ENCODE measurements at places on chromosomes 12 and 14.

- no peak for DNase-seq
Measured at GRCh38 chr12:31219521-31219920, 106.4 kb downstream of the SINHCAF start.

DNA sequence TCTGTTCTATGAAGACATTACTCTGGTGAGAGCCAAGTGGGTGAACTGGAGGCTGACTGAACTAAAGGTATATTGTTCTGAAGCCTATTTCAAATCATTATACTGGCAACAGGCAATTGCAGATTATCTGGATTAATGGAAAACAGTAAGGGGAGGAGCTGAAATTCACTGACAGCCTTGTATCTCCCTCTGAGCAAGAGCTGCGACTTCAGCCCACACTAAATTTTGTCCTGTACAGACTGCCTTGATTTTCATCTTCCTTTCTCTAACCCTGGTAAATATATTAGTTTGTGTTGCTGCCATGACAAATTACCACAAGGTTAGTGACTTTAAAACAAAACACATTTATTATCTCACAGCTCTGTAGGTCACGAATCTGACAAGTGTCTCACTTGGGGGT, 231.1 kb downstream of the SLC2A13 start:
- no peak for DNase-seq

DNA sequence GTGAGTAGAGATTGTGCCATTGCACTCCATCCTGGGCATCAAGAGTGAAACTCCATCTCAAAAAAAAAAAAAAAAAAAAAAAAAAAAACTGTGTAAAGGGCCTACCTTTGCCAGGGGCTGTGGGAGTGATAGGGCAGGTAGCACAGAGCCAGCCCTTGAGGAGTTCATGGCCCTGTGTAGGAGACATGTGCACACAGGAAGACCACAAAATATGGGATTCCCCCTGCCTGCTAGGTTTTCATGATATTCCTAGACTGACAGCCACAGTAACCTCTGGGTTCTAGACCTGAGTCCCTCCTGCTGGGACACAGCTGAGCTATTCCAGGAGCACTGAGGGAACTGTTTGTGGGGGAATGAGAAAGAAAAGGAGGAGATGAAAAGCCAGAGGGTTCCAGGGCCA, 8.3 kb upstream of the SPTSSA start:
- DNase-seq, result no peak

GRCh38 chr12:4211372-4211771, 62.2 kb upstream of the CCND2 start:
- DNase-seq, result no peak

GRCh38 chr12:120490833-120491512, 4.9 kb upstream of the DYNLL1 start:
- DNase-seq, result no peak

DNA sequence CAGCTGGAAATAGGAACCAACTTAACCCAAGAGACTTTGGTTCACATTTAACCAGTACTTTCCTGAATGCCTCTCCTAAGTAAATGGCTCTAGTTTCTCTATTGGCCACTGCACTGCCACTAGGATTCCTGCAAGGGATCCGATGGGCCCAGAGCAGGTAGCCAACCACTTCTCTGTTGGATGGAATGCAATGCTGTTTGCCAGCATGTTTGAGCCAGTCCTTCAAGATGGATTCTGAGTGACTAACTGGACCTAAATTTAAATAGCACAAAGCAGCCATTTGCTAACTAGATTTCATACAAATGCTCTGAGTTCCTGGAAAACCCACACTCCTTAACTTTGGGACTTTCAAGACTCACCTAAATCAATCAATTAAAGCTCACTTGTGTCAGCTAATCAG, 9.5 kb upstream of the CLEC2D start:
- DNase-seq, result no peak

DNA sequence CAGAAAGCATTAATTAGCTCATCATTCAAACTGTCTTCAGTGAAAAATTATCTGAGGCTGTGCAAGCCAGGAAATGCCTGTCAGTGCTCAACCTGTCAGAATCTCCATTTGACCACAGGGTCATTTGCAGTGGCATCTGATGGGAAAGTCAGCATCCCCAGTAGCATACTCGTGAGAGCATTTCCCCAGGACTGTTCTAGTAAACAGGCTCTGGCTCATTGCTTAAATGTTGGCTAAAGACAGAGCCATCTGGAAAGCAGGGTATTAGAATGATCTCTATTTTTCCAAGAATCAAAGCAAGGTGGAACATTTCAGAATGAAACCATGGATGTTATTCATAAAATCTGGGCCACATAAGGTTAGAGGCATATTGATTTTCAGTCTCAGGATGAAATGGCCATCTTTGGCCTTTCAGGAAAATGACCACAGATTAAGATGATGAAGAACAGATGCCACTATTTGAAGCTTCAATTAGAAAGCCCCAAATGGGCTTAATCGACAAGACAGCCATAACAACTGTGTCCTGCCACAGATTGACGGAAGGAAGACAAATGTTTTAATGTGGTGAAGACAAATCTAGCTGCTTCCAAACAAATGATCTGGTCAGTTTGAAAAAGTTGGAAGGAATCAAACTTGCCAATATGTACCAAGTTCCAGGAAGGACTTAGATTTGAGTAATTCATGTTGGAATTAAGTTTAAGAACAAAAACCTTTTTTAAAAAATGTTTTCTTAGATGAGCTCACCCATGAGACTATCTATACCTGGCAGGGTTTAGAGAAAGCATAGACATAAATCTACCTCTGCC, 94.0 kb upstream of the FAR2 start:
- DNase-seq, result no peak

DNA sequence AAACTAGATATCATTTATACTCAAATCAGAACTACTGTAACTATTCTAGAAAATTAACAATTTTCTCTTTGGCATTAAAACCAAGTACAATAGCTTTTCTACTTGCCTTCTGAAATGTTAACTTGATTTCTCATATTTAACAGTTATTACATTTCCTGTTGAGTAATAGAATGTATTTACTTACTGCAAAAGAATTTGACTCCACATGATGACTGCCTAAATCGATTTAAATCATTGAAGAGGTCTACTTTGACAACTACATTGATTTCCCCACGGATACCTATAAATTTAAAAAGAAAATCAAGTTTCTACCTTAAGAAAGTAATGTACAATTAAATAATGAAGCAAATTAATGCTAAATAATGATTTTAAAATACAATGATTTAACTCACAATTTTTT, 18.9 kb downstream of the C2CD5 start:
- no peak for DNase-seq

DNA sequence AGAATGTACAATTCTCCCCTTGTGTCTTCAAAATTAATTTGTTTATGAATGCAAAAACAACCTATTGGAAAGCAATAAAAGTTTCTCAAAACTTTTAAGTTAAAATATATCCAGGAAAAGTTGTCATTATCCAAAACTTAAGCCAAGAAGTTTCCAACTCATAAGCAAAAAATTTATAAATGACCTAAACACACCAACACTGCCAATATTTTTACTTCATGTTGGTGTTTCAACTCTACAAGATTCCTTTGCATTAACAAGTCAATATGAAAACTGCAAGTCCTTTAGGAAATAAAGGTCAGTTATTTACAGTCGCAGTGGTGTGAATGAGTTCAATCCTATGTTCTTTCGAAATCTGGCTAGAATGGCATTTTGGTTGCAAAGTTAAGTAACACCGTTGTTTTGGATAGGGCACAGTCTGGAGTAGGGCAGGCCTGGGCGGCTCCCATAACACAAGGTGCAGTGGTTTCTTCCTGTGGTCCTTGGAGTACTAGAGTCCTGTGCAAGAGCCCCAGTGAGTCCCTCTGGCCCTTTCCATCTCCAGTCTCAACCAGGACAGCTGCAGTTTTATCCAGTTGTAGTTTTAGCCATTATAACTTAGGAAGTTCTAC, 151.4 kb downstream of the MED13L start:
- DNase-seq, result no peak

GRCh38 chr12:100857418-100857817, 62.8 kb downstream of the ANO4 start:
- DNase-seq, result no peak

GRCh38 chr12:50220363-50220995, 53.3 kb upstream of the CERS5 start:
- no peak for DNase-seq

DNA sequence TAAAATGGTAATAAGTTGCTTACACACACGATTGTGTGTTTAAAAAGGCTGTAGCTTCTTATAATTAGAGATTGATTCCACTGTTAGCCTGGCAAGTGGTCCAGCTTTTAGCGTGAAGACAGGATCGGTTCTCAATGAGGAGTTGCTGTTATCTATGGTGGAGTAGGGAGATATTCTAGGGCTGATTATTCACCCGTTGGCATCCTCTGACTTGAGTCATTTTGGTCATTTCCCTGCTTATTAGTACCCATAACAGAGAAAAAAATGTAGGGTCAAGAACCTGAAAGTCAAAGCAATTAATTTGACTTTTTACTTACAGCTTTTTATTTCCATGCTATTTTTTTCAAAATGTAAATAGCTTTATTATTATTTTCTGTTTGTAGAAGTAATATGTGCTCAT, 76.0 kb downstream of the KCNK13 start:
- no peak for DNase-seq

DNA sequence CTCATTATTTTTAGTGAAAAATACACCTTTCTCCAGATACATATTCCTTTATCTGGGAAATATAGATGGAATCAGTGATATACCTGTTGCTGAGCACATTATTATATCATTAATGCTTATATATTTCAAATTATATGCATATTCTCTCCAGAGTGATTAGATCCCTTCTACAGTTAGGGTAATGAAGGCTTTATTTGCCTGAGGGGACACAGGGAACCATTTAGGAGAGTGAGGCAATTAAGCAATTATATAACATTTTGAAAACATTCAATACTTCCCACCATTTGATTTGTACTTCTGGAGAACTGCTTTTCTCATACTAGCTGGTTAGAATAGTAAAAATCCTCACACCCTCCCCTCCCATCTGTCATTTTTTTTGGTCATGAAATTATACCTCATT, 212.8 kb upstream of the NOVA1 start:
- no peak for DNase-seq

DNA sequence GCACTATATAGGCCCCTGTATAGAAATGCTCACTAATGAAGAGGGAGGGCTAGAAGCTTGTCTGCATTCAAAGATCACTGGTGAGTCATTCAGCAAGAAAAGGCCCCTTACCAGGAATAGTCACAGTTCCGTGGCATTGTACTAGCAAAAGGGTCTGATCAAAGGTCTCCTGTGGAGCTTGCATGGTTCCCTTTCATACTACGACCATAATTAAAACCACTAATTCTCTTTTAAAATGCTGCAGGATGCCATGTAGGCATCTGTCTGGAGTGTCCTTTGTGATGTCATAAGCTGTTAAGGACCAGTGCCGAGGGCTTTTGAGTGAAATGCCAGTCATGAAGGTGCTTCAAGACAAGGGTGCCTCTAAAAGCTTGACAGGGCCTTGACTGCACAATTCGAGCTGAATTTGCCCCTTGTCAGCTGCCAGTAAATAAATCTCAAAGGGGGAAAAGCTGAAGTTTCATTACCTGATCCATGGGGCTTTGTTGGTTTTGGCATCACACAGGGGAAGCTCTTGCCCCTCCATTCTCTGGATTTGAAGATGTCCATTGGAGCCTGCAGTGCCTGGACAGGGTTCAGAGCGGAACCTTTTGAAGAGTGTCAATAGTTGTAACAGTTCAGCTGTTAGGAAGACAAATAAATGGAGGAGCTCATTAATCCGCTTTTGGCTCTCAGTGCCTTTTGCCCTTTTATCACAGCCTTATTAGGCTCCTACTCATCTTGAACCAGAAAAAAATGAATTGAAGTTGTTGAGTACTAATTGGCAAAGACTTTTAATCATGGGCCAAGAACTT, 69.1 kb downstream of the TMEM260 start:
- DNase-seq, result no peak

DNA sequence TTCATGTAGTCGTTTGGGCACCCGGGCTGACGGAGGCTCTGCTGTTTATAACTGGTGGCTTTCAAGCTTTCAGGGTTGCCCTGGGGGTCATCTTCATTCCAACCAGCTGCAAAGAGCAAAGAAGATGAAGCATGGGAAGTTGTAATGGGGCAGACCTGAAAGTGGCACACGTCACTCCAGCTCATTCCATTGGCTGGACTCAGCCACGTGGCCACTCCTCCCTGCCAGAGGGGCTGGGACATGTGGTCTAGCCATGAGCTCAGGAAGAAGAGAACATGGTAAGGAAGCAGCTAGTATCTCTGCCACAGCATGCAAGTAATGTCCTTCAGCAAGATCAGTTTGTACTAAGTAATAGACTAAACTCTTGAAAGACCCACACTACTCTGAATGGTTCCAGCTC, 51.7 kb upstream of the FERMT2 start:
- no peak for DNase-seq

- DNase-seq, result no peak
Measured at GRCh38 chr12:68768431-68768939, 22.5 kb downstream of the SLC35E3 start.

GRCh38 chr12:104025771-104026170, 24.2 kb downstream of the GLT8D2 start:
- DNase-seq, result no peak

DNA sequence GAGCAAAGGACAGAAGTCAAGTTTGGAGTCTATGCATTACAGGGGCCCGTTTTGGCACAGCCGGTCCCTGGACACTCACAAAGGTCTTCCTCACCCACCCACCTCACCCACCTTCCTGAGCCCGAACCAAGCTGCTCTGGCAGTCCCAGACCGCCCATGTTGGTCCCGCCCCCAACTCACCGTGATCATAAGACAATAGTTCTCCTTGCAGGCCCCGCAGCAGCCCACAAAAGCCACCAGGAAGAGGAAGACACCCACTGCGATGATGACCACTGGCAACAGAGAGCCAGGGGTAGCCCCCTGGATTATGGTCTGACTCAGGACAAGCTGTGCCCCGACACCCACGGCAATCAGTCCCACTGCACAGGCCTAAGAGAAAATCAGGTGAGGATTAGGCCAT, 1.8 kb downstream of the CD63 start:
- DNase-seq, result no peak

DNA sequence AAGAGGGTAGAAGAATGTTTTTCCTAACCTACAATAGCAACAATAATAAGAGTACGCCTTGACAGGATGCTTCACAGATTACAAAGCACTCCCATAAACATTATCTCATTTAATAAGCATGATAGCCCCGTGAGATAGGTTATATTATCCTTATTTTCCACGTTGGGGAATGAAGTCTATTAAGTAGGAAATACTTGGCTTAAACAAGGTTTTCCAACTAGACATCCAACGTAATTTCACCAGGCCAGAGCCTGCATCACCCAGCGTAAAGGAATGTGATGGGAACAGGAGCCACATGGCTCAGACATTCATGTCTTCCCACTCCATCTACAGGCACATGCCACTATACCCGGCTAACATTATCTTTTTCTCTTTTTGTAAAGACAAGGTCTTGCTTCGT, 223.4 kb upstream of the AMIGO2 start:
- DNase-seq, result peak; percentile 59

DNA sequence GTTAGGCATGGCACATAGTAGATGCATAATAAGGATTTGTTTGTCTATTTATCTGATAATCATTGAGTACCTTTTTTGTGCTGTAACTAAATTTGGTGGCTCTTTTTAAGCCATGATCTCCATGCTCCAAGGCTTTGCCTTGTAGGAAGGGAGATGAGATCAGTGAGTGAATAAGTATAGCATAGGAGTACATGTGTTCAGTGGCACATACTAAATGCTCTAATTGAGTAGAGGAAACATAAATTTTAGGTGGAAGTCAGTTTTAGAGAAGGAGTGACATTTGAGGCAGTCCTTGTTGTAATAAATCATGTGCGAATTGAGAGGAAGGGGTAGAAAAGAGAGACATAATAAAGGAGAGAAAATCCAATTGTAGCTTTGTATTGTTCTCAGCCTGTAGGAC, 482.6 kb downstream of the NRXN3 start:
- no peak for DNase-seq

Measured in Caki2 (cell line).